ENCODE measurements at places on chromosomes 3 and 15.
A peak's percentile ranks its signal among the peaks of the same experiment; 100 is the strongest.

GRCh38 chr3:192352142-192352541 lies 375.2 kb downstream of the FGF12 start:
- DNase-seq, result no peak

DNA sequence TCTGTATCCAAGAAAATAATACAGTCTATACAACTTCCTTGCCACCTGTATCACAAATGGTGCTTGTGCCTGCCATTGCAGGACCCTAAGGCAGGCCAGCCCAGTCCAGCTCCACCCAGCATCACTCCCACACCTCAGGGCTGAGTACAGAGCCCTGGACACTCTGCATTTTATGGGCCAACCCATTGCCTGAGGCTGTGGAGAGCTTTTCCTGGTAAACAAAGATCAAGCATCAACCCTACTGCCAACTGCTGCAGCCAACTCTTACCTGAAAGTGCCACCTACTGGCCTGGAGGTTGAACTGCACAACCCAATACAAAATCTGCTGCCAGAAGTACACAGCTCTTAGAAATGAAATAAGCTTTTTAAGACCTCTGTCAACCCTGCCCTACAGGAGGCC lies 1082.2 kb downstream of the NAALADL2 start:
- DNase-seq, result no peak

DNA sequence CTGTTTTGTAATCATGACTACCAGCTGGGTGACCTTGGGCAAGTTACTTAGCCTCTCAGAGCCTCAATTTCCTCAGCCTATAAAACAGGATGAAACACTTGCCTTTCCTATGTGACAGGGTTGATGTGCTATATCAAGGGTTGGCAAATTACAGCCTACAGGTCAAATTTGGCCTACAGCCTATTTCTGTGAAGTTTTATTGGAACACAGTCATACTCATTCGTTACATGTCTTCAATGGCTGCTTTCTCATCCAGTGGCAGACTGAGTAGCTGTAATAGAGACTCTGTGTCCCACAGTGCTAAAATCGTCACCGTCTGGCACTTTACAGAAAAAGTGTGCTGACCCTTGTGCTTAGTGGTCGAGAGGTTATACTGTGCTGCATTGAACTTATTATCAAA lies 16.6 kb downstream of the ABHD6 start:
- DNase-seq, result no peak

- DNase-seq, result no peak
Measured at GRCh38 chr3:197889204-197889930, 60.6 kb upstream of the RPL35A start.

GRCh38 chr3:101351829-101352228 lies 31.5 kb upstream of the IMPG2 start:
- DNase-seq, result no peak

GRCh38 chr3:45509038-45509767 lies 85.3 kb upstream of the LIMD1 start:
- DNase-seq, result no peak

DNA sequence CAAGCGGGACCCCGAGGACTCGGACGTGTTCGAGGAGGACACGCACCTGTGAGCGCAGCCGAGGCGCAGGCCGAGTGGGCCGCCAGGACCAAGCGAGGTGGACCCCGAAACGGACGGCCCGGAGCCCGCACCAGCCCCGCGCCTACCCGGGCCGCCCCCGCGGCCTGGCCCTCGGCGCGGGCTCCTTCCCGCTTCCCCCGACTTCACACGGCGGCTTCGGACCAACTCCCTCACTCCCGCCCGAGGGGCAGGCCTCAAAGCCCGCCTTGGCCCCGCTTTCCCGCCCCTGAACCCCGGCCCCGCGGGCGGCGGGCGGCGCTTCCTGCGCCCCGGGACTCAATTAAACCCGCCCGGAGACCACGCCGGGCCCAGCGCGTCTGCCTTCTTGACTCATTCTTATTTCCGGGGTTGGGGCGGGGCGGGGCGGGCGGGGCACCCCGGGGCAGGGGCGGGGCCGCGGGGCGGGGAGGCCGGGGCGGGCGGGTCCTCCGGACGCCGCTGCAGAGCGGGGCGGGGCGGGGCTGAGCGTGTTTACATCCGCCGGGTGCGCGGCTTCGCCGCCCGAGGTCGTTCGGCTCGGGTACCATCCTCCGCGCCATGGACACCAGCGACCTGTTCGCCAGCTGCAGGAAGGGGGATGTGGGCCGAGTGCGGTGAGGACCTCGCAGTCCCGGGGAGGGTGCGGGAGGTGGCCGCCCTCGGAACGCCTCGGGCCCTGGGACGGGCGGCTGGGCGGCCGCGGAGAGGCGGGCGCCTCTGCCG lies at the start of gene ABTB1:
Gene ABTB1, plus strand, starts transcription at position 524 of the 762 bp plus-strand sequence. Its CDS starts 74 bp downstream, at position 598.
- peak; percentile 19 for DNase-seq

GRCh38 chr15:77186594-77187011 lies 115.7 kb upstream of the TSPAN3 start:
- DNase-seq, result no peak

DNA sequence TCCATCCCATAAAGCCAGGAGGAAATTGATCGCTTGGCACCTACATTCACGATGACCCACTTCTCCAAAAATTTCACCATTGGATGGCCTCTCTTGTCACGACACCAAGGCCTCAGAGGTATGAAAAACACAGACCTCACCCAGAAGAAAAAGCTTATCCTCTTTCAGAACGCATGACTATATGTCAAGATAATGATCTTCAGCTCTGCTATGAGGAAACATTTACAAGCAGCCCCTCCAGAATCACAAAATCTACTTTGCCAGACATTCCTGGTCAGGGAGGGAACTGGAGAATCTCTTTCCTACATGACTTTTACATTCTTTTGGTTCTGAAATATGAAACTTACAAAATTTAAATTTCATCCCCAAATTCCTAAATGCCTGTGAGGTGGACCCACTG lies 122.7 kb downstream of the WNT5A start:
- DNase-seq, result no peak

GRCh38 chr3:134299185-134299887 lies 48.7 kb upstream of the RYK start:
- DNase-seq, result peak; percentile 3

DNA sequence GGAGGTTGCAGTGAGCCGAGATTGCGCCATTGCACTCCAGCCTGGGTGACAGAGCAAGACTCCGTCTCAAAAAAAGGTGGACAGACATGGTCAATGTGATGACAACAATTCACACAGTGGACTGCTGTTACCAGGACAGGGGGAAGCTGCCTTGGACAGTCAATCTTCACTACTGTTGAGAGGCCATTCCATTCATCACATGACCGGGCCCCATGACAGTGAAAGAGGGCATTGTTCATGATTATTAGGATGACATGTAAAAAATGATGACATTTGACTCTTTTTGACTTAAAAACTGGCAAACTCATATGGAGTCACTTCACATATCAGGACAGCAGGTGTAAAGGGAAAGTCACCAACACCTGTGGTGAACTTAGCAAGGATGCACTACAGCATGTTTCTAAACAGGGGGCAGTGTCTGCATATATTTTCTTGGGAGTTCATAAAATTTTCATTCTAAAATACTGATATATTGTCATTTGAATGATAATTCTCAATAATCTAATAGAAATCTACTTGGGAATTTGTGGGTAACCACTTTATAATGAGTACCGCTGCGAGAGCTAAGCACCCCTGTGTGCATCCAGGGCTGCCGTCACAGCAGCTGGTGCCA lies 34.2 kb upstream of the LDHAL6B start:
- DNase-seq, result no peak

GRCh38 chr3:188683032-188683521 lies 488.7 kb upstream of the TPRG1 start:
- DNase-seq, result no peak

DNA sequence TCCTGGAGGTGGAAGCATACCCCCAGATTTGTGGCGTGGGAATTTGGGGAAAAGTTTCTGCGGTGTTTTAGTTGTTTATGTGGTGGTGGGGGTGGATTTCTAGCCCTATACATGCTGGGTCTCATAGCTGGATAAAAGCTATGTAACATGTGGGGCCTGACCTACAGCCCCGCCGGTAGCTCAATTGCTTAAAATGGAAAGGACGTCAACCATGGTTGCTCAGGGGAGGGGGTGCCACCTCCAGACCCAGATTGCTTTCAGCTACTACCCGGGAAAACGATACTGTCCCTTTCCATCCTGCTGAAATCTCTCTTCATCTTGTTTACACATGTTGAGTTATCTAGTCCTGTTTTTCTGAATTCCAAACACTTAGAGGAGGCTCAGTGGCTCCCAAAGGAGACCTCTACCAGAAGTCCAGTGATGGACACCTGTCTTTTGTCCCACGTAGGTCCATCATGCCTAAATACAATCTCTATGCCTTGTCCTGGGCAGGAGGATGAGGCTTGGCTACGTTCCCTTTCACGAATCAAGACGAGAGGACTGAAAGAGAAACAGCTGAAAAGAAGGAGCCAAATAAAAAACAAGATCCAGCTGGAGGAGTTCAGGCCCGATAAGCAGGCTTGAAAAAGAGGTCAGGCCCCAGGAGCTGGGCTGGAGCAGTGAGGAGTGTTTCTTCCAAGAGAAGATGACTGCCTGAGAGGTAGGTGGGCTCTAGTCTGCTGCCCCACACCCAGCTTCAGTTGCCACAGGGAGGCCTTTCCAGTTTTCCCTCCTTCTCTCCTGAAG lies 72.1 kb upstream of the TPRG1 start:
- DNase-seq, result no peak

GRCh38 chr15:99511531-99511865 lies 54.3 kb upstream of the MEF2A start:
- DNase-seq, result no peak

GRCh38 chr3:126024049-126024854 lies 55.3 kb downstream of the ROPN1B start:
- no peak for DNase-seq

GRCh38 chr15:72198356-72199204 lies 993 bp upstream of the GRAMD2A start:
- no peak for DNase-seq

DNA sequence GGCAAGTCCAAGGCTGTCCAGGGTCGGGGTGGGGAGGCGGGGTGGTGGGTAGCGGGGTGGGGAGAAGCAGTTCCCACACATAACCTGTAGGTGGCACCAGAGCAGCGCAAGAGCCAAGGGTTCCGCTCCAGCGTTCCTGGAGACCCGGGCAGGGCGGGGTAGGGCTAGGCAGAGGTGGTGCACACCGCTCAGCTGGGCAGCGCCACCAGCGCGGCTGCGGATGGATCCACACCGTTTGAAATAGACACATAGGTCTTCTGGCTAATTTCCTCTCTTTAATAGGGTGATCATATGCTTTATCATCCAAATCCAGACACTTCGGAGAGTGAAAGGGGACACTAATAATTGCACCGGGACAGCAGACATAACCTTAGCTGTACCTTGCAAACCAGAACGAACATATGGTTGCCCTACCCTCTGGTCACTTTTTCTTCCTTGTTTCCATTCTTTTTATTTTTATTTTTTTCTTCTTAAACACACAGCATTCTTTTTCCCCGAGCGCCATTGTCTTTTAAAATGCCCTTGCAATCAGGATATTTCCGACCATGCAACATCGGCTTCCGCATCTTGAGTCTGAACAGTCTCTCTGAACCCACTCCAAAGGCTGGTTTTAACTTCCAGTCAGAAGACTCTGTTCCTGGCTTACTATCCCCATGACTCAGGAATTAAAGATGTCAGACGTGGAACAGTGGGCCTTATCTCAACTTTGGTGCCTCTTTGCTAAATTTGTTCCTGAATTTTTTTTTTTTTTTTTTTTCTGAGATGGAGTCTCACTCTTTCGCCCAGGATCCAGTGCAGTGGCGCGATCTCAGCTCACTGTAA lies 12.5 kb upstream of the ZSCAN2 start:
- peak; percentile 59 for DNase-seq

DNA sequence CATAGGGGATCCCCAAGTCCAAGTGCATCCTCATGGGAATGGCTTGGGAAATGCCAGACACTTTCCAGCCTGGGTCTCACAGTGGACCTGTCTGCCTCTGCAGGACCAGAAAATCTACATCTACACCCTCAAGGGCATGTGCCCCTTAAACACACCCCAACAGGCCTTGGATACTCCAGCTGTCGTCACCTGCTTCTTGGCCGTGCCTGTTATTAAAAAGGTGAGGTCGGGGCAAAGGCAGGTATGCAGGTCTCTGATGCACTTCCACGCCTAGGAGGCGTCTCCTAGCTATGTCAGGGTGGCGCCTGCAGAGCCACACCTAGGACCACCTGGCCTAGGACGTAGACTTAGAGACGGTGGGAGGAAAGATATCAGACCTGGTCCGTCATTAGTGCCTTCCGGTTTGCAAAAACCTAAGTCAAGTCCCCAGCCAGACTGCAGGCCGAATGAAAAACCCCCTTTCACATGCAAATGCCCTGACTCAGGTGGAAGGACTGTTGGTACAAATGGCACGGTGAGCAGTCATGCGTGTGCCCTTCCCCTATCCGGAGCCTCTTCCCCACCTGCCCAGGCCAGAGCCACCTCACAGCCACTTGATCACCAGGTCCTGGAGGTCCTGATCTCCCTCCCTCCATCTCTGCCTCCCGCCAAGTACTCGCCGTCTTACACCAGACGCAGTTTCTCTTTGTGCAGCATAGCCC lies 143.5 kb downstream of the LRRK1 start:
- DNase-seq, result no peak

DNA sequence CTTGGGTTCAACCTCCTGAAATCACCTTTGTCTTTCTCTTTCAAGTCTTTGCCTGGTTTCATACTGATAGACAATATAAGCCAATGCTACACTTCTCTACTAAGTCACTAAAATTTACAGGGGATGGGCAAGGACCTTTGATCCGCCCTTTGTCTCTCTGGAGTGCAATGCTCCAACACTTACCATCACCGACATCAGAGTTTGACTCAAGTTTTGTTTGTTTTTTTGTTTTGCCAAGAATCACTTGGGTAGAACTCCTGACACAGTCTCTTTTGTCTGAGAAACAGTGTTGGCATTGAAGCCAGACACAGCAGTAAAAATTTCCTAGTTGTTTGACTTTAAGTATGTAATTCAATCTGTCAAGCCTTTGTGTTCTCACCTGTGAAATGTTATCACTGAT lies 29.3 kb downstream of the NFKBIZ start:
- no peak for DNase-seq

GRCh38 chr3:141421639-141422319 lies 53.5 kb downstream of the ZBTB38 start:
- no peak for DNase-seq

DNA sequence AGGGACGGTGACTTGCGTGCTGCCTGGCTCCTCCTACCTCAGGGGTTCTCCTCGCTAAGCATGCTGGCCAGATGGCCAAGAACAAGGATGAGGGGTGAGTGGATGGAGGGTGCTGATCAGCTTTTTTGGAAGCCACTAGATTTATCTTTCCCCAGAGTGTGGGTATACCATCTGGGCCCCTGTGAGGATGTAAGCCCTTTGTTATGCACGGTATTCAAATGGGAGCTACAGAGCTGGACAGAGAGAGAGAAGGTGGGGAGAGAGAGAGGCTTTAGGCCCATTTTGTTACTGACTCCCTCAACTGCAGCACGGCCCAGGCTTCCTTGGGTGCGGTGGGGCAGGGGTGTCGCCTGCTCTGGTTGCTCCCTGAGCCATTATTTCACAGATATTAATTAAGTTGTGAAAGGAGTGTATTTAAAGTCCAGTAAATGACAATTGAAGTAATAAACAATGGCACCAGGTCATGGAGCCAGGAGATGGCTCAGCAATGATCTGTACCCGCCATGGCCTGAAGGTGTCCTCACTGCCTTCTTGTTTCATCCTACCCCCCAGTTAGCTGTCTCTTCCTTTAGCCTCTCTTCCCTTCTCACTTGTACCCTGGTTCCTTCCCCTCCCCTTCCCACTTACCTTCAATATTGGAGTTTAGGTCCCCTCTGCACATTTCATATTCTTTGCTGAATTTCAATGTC lies 158.0 kb downstream of the CLSTN2 start:
- DNase-seq, result no peak

GRCh38 chr3:14886101-14886500 lies 61.3 kb upstream of the NR2C2 start:
- DNase-seq, result no peak

- DNase-seq, result no peak
Measured at GRCh38 chr3:145767909-145768308, 393.1 kb downstream of the PLOD2 start.

GRCh38 chr15:67101911-67102598 lies 36.7 kb downstream of the SMAD3 start:
- no peak for DNase-seq
